ENCODE measurements at places on chromosomes 2 and 18.

GRCh38 chr2:168666339-168666738, 136.1 kb upstream of the NOSTRIN start:
- DNase-seq, result no peak

GRCh38 chr18:78522507-78522906, 457.1 kb upstream of the SALL3 start:
- no peak for DNase-seq

DNA sequence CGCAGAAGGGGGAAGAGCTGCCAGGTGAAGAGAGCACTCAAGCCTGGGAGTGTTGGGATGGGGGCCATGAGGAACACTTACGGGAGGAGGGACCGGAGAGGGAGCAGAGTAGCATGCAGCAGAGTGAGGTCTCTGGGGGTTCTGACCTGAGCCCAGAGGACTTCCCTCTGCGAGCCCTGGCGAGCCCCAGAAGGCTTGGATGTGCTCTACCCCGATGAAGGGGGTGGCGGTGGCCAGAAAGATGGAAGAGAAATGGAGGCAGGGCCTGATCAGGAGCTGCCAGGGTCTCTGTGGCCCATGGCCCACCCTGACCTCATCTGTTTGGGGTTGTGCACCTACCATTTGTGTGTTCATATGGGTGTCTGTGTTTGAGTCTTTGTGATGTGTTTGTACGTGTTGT, 42.0 kb downstream of the CROCC2 start:
- no peak for DNase-seq

- no peak for DNase-seq
Observed at GRCh38 chr2:201674794-201675193, 23.6 kb downstream of the MPP4 start.

DNA sequence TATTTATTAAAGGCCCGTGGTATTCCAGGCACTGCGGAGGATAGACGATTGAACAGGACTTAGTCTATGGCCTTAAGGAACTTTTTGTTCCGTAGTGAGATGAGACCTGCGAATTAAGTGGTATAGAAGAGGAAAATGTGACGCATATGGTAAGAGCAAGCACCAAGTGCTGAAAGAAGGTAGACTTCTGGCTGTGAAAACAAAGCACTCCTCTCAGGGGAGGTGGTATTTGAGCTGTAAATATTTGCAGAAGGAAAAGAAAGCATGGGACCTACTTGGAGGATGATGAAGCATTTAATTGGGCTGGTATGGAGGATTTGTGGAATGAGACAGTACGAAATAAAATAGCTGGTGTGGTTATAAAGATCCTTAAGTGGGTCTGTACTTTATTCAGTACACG, 62.5 kb downstream of the GPR39 start:
- DNase-seq, result no peak

- DNase-seq, result no peak
Observed at GRCh38 chr18:35484034-35484433, 13.7 kb downstream of the INO80C start.

DNA sequence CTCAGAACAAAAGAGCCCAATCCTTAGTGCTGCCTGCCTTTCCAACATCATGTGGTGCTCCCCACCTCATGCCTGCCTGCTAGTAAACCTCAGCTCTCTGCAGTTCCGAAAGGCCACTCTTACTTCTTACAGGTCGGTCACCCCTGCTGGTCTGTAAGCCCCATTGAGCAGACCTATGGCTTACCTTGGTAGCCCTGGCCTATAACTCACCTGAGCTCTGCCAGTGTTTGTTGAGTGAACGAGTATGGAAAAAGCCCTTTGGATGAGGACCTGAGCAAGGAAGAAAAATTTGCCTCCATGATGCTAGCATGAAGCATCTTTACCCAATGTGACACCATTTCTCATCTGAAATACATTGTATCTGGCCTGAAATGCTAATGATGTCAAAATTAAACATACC, 83.3 kb downstream of the LIPG start:
- no peak for DNase-seq

- DNase-seq, result no peak
Observed at GRCh38 chr2:73451263-73451972, 65.8 kb downstream of the ALMS1 start.

DNA sequence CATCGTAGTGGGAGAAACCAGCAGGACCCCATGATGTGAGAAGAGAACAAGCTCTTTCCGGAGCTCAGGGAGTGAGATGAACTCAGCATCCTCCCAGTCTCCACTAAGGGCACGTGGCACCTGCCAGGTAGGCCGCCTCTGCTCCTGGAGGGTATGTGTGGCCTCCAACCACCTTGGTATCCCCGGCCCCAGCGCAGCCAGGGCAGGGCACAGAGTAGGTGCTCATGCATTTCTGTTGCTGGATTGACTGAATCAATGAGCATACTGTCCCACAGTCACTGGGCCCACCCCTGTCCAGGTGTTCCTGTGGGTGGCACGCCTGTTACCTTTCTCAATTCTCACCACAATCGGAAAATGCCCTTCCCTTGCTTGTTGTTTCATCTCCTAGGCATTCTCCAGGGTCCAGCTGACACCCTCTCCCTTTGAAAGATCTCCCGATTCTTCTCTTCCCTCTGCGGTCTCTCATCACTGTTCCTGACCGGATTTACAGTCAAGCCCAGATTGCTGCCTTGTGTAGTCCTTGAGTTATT, 138.5 kb upstream of the SMAD2 start:
- DNase-seq, result no peak

DNA sequence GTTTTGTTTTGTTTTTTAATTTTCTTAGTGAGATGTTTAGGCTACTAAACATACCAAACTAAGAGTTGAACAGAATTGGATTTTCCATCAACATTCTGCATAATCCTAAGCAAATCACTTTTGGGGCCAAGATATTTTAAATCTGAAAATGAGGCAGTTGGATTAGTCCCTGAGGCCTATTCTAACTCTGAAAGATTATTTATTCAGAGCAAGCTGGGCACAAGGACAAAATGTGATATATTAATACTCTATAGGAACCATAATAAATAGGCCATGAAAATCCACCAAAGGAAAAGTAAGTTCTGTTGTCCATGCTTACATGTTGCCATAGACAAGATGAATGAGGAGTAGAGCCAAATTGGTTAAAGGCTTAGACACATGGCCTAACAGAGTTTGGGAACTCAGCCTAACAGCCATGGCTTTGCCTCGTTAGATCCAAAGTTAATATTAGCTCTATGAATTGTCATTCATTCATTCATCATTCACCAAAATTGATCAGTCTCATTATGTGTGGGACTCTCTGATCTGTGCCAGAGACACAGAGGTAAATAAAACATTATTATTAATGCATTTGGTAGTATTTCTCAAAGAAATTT, 183.5 kb downstream of the SCG2 start:
- no peak for DNase-seq
